ENCODE measurements at places on chromosomes 6 and 20.

DNA sequence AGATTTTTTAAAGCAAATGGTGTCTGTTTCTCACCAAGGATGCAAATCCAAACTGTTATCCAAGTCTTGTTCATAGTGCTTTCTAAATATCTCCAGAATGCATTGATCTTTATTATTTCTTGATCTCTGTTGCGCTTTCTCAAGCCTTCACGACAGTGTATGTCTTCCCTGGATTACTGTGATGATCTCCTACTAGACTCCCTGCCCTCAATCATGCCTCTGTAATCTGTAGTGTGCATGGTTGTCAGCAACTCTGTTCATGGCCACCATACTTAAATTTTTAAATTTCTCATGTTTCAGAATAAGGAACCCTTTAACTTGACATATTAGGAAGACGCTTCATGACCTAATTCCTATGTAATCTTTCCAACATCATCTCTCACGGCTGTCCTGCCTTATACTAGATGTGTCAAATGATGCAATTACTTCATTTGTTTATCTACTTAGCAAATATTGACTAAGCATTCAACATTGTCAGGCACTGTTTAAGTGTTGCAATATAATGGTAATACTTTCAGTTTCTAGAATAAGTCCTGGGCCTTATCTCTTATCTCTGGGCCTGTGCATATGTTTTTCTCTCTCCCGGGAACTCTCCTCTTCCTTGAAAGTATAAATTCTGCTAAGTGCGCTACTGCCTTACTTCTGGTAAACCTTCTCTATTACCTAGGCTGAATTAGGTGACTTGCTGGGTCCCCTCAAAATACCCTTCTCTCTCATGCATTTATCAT is 25.6 kb upstream of the AHI1 start:
- peak; percentile 63 for DNase-seq

- no peak for DNase-seq
Measured at GRCh38 chr20:63497946-63498935, 642 bp downstream of the EEF1A2 start.

GRCh38 chr6:41396335-41396734 is 60.9 kb downstream of the NCR2 start:
- no peak for DNase-seq

DNA sequence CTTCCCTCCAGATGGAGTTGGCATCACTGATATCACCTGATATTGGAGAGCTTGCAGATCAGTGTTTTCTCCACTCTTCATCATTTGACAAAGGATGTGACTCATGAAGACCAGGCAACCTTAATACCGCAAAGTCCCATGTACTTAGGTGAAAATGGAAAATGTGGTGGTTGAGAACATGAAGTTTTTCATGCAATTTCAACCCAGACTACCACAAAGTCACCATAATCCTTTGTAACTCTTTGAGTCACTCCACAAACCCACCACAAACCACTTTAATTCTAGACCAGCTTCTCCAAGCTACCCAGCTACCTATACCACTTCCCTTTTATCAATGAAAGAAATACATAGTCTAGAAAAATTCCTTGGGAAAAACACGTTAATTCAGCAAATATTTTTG is 7.1 kb downstream of the NHLRC1 start:
- DNase-seq = no peak

GRCh38 chr6:83221889-83222479 is 28.8 kb downstream of the RWDD2A start:
- no peak for DNase-seq

- no peak for DNase-seq
Measured at GRCh38 chr20:47818466-47818865, 33.2 kb upstream of the SULF2 start.

- DNase-seq = no peak
Measured at GRCh38 chr20:1302685-1303541, 26.0 kb downstream of the SDCBP2 start.

GRCh38 chr20:3209257-3209945 is at the start of gene ITPA:
Gene ITPA, plus strand, starts transcription at chr20:3209498. Its CDS starts 54 bp downstream, at chr20:3209552.
- no peak for DNase-seq
